Stimulated activated CD4-positive, alpha-beta T cell treated with anti-CD3 and anti-CD28 coated beads, Interleukin-4, amount 100 ng/mL, for 48 hours (primary cell): ENCODE measurements at places on chromosomes 1 and 21.

GRCh38 chr21:17455028-17455353 lies 57.9 kb upstream of the CXADR start:
- DNase-seq, result no peak

GRCh38 chr1:170967042-170967910 lies 31.9 kb downstream of the MROH9 start:
- DNase-seq, result no peak

- DNase-seq, result no peak
These were observed 16.8 kb downstream of the DUSP10 start for GRCh38 chr1:221724931-221725605.

DNA sequence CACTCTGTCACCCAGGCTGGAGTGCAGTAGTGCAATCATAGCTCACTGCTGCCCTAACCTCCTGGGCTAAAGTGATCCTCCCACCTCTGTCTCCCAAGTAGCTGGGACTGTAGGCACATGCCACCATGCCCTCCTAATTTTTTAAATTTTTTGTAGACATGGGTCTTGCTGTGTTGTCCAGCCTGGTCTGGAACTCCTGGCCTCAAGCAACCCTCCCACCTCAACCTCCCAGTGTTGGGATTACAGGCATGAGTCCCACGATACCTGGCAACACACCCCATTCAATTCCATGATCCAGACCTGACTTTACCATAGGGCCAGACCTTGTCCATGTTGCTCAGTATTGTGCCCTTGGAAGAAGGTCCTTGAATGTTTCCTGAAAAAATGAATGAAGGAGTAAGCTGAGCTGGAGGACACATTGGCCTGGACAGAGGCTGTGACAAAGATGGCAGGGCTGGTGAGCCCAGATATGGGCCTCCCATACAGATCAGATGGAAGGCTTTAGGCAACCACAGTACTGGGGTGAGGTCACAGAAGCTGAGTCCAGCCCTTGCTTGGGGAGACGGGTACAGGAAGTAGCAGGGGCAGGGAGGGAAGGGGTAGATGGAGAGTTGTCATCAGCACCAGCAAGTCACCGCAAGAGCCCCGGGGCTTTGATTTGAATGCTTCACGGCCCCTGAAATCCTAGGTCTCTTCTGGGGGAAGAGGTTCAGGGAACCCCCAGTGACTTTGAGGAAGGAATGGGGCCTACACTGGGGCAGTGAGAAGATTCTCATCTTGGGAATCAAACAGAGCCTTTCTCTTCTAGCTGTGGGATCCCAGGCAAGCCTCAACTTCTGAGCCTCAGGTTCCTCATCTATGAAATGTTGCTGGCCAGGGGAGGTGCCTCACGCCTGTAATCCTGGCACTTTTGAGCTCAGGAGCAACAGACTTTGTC lies 40.1 kb upstream of the DMBX1 start:
- DNase-seq, result no peak

GRCh38 chr1:117339866-117340700 lies 27.2 kb upstream of the MAN1A2 start:
- DNase-seq, result no peak

GRCh38 chr1:214997685-214998084 lies 84.9 kb upstream of the KCNK2 start:
- DNase-seq, result no peak

- no peak for DNase-seq
These were observed 19.6 kb downstream of the WNT9A start for GRCh38 chr1:227927971-227928741.

DNA sequence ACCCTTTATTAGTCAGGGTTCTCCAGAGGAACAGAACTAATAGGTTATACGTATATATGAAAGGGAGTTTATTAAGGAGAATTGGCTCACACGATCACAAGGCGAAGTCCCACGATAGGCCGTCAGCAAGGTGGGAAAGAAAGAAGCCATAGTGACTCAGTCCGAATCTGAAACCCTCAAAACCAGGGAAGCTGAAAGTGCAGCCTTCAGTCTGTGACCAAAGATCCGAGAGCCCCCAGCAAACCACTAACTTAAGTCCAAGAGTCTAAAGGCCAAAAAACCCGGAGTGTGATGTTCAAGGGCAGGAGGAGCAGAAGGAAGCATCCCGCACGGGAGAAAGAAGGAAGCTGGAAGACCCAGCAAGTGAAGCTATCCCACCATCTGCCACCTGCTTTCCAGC lies 9.9 kb downstream of the IFNLR1 start:
- DNase-seq, result no peak

- DNase-seq, result no peak
These were observed 101.3 kb upstream of the ZBTB40 start for GRCh38 chr1:22350171-22350923.

- DNase-seq, result no peak
These were observed 244.9 kb downstream of the DISC1 start for GRCh38 chr1:231871471-231871870.

DNA sequence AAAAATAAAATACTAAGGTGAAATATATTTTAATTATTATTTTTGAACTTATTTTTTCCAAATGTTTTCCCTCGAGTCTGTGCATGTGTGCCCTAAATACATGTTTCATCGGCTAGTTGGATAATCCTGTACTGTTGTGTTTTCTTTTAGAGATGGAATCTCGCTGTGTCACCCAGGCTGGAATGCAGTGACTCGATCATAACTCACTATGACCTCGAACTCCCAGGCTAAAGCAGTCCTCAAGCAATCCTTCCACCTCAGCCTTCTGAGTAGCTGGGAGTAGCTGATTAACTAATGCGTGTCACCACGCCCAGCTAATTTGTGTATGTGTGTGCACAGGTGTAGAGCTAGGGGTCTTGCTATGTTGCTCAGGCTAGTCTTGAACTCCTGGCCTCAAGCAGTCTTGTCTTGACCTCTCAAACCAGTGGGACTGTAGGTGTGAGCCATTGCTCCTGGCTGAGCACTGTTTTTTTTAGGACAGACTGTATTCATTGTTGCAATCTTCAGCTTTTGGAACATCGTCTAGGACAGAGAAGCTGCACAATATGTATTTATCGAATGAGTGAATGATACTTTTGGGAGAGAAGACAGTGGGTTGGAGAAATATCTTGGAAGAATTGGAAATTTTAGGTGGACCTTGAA lies 4.8 kb upstream of the TMCO1 start:
- DNase-seq, result no peak

- no peak for DNase-seq
These were observed 28.1 kb downstream of the DNASE2B start for GRCh38 chr1:84426376-84426775.

- no peak for DNase-seq
These were observed 1.7 kb downstream of the HES4 start for GRCh38 chr1:997993-998744.

DNA sequence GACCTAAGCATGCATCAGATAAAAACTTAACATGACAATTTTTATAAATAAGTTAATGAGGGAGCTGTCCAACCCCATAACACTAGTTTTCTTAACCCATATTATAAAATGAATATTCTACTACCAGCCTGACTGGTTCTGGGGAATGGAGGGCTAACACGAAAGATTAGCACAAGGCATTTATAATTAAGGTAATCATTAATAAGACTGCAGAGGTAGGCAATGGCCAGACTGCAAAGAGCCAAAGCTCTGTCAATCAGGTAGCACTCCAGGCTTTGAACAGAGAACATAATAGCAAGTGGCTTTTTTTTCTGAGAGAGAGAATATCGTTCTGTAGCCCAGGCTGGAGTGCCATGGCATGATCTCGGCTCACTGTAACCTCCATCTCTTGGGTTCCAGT lies 20.6 kb upstream of the TMEM35B start:
- no peak for DNase-seq

- no peak for DNase-seq
These were observed 45.6 kb upstream of the FASLG start for GRCh38 chr1:172613294-172613693.

- no peak for DNase-seq
These were observed 75.2 kb upstream of the NGF start for GRCh38 chr1:115413208-115413607.

DNA sequence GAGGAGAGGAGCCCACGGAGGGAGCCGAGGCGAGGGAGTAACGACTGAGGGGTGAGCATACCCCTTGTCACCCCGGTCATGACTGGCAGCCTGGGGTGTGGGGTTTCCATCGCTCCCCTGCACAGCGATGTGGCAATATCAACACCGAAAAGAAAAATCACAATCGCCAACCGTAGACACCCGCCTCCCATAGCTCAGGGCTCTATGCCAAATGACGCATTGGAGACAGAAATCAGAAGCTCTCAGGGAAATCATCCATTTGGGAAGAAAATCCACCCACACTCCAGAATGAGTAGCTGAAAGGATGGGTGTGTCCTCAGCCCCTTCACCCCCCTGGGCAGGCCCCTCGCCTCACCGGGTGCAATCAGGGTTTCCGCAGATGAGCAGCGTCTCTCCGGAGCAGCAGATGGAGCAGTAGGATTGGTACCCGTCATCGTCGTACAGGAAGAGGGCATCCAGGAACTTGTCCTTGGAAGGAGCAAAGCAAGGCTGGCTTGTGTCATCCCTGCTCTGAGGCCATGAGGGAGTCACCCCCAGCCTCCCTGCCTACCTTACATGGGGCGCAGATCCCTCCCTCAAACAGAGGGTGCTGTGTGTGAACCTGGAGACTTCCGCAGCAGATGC lies 2.5 kb downstream of the DNMT3L start:
- DNase-seq, result no peak

DNA sequence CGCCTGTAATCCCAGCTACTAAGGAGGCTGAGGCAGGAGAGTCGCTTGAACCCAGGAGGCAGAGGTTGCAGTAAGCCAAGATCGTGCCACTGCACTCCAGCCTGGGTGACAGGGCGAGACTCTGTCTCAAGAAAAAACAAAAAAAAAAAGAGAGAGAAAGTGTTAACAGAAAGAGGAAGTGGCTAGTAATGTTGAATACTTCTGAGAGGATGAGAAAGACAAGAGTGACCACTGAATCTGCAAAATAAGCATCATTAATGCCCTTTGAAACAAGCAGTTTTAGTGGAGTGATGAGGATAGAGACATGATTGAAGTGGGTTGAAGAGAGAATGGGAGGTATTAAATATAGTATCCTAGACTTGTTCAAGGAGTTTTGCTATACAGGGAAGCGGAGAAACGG lies 11.7 kb downstream of the MPZ start:
- no peak for DNase-seq

GRCh38 chr1:215665215-215665614 lies 98.1 kb downstream of the KCTD3 start:
- peak; percentile 9 for DNase-seq
